CD4-positive, alpha-beta memory T cell (primary cell): ENCODE measurements at places on chromosomes 13 and 19. TPM values are rescaled to one million over a fixed set of nuclear protein-coding genes. Genes with fewer than 3 reads are reported as not detected.

DNA sequence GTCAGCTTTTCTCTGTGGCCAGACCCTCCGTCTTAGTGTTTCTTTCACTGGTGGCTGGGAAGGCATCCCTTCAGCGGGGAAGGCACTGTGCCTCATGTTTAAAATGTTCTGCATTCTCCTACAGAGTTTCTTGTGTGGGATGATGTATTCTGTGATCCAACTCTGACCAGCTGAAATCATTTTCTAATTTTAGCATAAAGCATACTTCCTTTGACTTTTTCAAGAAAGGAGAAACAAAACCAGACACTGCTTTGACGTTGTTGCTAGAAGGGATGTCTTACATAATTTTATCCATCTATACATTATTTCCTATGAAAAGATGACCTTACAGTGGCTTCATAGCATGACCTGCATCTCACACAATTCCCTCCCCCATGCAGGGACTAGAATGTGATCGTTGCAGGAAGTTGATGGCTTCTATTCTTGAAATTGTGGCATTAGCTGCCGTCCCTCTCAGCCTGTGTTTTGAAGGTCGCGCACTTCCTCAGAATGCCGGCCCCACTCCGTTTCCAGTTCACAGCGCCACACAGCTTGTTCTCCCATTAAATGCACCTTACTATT, 38.6 kb upstream of the TEX29 start:
- H3K4me1 ChIP-seq, result no peaks in the 10 kb centered on the region
- H3K4me3 ChIP-seq, result no peak overlapping the region
- no peak overlapping the region for H3K27ac ChIP-seq
- H3K27me3 ChIP-seq, result no peaks in the 10 kb centered on the region
- no peak for DNase-seq
- peaks cover 62% of the 10 kb centered on the region for H3K36me3 ChIP-seq

DNA sequence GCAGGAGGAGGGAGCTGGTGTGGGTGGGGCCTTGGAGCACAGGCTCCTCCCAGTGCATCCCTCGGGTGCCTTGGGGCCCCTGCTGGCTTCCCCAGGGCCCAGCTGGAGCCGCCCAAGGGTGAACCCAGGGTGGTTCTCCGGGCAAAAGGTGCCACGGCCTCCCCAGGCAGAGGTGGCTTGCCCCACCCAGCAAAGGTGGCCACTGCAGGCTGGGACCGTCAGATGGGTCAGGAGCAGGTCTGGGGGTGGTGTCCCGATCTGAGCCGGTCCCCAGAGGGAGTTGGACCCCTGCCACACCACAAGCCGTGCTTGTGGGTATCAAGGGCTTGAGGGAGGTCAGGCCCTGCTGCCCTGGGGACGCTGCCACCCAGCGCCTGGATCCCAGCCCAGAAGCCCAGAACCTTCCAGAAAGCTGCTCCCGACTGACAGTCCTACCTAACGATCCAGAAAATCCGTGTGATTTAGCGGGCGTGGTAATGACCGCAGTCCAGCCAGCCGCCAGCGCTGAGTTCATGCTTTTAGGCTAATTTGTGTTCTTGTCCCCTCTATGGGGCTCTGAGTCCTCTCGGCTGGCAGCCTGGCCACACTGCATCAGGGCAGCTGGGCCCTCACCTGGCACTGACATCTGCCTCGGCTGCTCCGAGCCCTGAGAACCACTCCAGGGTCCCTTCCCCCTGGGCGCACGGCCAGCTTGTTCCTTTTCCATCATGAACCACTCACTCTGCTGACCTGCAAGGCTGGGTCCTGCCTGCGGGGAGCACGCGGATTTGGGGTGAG, 5.0 kb upstream of the GRIN3B start:
- peaks cover 18% of the 10 kb centered on the region for H3K27me3 ChIP-seq
- H3K27ac ChIP-seq, result no peak overlapping the region
- DNase-seq, result no peak
- peaks cover 8% of the 10 kb centered on the region for H3K36me3 ChIP-seq
- H3K4me3 ChIP-seq, result no peak overlapping the region
- peaks cover 17% of the 10 kb centered on the region for H3K4me1 ChIP-seq

Gene SLC15A1
- total RNA-seq, result not detected

Gene LMTK3
- 20.6 TPM for total RNA-seq

GRCh38 chr13:49113526-49114286, 106.4 kb upstream of the MLNR start:
- H3K4me3 ChIP-seq, result no peak overlapping the region
- peaks cover 40% of the 10 kb centered on the region for H3K4me1 ChIP-seq
- peaks cover 26% of the 10 kb centered on the region for H3K36me3 ChIP-seq
- no peak for DNase-seq
- H3K27me3 ChIP-seq, result no peaks in the 10 kb centered on the region

Gene MCF2L
- 18.9 TPM for total RNA-seq

Gene ODAD3
- not detected for total RNA-seq

- no peak overlapping the region for H3K27ac ChIP-seq
- peaks cover 27% of the 10 kb centered on the region for H3K4me1 ChIP-seq
- H3K36me3 ChIP-seq, result no peaks in the 10 kb centered on the region
- DNase-seq, result no peak
- H3K4me3 ChIP-seq, result no peak overlapping the region
These were observed 12.4 kb upstream of the CBLC start for GRCh38 chr19:44765033-44765948.

- H3K4me3 ChIP-seq, result no peak overlapping the region
- peaks cover 6% of the 10 kb centered on the region for H3K36me3 ChIP-seq
- DNase-seq, result no peak
- no peaks in the 10 kb centered on the region for H3K4me1 ChIP-seq
These were observed 29.4 kb downstream of the MARK4 start for GRCh38 chr19:45280471-45280961.

Gene TEX101
- total RNA-seq, result not detected

GRCh38 chr19:49624967-49625910, 14.7 kb downstream of the RRAS start:
- no peak overlapping the region for H3K4me3 ChIP-seq
- no peaks in the 10 kb centered on the region for H3K4me1 ChIP-seq
- H3K27ac ChIP-seq, result no peak overlapping the region
- no peak for DNase-seq

DNA sequence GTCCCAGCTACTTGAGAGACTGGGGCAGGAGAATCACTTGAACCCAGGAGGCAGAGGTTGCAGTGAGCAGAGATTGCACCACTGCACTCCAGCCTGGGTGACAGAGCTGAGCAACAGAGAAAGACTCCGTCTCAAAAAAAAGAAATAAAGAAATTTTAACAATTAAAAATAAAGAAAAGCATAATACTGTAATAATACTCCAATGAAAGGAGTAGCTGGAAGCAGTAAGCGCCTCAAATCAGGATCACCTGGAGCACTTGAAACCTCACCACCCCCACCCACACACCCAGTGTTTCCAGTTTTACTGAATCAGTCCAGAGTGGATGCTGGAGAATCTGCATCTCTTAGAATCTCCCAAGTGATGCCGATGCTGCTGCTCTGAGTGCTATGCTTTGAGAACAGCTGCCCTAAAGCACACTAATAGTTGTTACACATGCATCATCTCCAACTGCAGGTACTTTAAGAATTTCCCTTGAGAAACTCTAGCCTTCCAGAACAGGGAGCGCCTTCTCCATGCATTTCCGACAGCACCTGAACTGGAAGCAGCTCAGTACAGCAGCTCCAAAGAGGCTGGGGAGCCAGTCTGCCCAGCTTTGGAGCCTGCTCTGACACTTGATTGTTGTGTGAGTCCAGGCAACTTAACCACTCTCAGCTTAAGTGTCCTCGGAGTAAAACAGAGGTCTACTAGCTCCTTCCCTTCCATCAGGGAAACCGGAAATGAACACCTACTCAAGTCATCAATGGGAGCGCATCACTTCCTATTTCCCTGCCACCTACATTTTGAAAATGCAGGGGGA, 2.9 kb downstream of the ABCC4 start:
- peaks cover 14% of the 10 kb centered on the region for H3K4me1 ChIP-seq
- DNase-seq, result no peak
- no peaks in the 10 kb centered on the region for H3K27me3 ChIP-seq
- H3K4me3 ChIP-seq, result no peak overlapping the region

Gene LAIR1
- 59.8 TPM for total RNA-seq

DNA sequence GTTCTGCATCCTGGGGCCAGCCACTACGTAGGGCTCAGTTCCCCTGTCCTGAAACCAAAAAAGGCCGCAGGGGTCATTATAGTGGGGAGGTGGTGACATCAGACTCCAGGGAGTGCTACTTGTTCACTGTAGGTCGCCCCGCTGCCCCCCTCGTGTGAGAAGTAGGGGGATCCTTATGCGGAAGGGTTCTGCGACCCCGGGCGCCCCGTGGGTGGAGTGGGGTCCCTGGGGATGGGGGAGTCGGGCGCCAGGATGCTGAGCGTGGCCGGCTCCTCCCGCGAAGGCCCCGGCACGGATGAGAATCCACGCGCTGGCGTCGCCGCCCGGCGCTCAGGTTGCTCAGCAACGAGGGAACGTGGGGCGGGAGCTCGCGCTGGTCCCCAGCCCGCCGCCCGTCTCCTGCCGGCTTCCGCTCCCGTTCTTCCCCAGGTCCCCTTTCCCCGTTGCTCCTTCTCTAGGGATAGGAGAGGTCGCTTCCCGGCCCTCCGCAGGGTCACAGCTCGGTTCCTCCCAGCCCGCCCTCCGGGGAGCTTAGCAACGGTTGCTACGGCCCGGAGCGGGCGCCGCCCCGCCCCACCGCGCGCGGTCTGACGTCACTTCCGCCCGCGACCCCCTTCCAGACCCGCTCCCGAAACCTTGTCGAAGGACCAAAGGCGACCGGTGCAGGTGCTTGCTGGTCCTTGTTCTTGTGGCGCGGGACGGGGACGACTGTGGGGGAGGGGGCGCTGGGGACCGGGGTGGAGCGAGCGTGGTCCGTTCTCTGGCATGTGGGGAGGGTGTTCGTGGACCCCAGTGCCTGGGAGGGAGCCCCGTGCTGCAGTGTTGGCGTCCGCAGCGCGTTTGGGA, at the start of gene NAT14:
TSS of gene NAT14 (plus strand) at position 596 of the 846 bp plus-strand sequence. CDS start 521 bp downstream, outside the sequence.
- peak within 1 kb of the TSS; percentile 59 for H3K27ac ChIP-seq
- H3K4me1 ChIP-seq, result peaks cover 13% of the 10 kb centered on the region
- peak; percentile 72 for DNase-seq
- no peaks in the 10 kb centered on the region for H3K36me3 ChIP-seq
- no peaks in the 10 kb centered on the region for H3K27me3 ChIP-seq
- H3K4me3 ChIP-seq, result no peak within 1 kb of the TSS

Gene C13orf42
- total RNA-seq, result not detected

DNA sequence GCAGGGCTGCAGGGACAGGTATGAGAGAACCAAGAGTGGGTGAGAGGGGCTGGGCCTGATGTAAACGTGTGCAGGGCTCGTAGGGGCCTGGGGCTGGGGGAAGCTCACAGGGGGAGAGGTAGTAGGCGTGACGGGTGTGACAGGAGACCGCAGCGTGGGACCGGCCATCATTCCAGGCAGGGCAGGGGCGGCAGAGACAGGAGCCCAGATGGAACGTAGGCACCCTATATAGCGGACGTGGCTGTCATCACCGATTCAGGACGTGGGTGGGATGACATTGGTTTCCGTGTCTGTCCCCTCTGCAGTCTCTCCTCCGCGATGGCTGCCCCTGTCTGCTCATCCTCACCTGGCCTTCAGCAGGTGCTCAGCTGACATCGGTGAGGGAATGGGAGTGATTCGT, 48.4 kb downstream of the IER2 start:
- H3K4me3 ChIP-seq, result no peak overlapping the region
- H3K4me1 ChIP-seq, result peaks cover 25% of the 10 kb centered on the region
- no peaks in the 10 kb centered on the region for H3K36me3 ChIP-seq
- no peak for DNase-seq
- no peak overlapping the region for H3K27ac ChIP-seq
- H3K27me3 ChIP-seq, result no peaks in the 10 kb centered on the region

Gene FAM83E
- total RNA-seq, result 5.3 TPM

- H3K4me1 ChIP-seq, result peaks cover 7% of the 10 kb centered on the region
- H3K27ac ChIP-seq, result no peak overlapping the region
- H3K4me3 ChIP-seq, result no peak overlapping the region
- DNase-seq, result no peak
These were observed 10.5 kb upstream of the ATP11A start for GRCh38 chr13:112679381-112679780.

GRCh38 chr13:21427741-21428140, 31.4 kb downstream of the ZDHHC20 start:
- no peaks in the 10 kb centered on the region for H3K27me3 ChIP-seq
- H3K27ac ChIP-seq, result no peak overlapping the region
- DNase-seq, result no peak
- H3K36me3 ChIP-seq, result no peaks in the 10 kb centered on the region

GRCh38 chr13:66585669-66586203, 644.4 kb downstream of the PCDH9 start:
- H3K27me3 ChIP-seq, result no peaks in the 10 kb centered on the region
- DNase-seq, result no peak
- H3K4me1 ChIP-seq, result no peaks in the 10 kb centered on the region
- no peak overlapping the region for H3K4me3 ChIP-seq
- no peak overlapping the region for H3K27ac ChIP-seq
- no peaks in the 10 kb centered on the region for H3K36me3 ChIP-seq

Gene LILRB5
- total RNA-seq, result 0.52 TPM

GRCh38 chr13:50425772-50426171, 410.5 kb downstream of the KCNRG start:
- no peaks in the 10 kb centered on the region for H3K27me3 ChIP-seq
- H3K36me3 ChIP-seq, result no peaks in the 10 kb centered on the region
- H3K27ac ChIP-seq, result no peak overlapping the region
- H3K4me1 ChIP-seq, result peaks cover 18% of the 10 kb centered on the region
- no peak overlapping the region for H3K4me3 ChIP-seq

Gene NAA16
- total RNA-seq, result 62.5 TPM

GRCh38 chr13:67343777-67344176, 113.6 kb upstream of the PCDH9 start:
- no peak overlapping the region for H3K27ac ChIP-seq
- no peaks in the 10 kb centered on the region for H3K36me3 ChIP-seq
- DNase-seq, result no peak
- H3K4me3 ChIP-seq, result no peak overlapping the region
- no peaks in the 10 kb centered on the region for H3K4me1 ChIP-seq

- H3K4me3 ChIP-seq, result no peak overlapping the region
- no peaks in the 10 kb centered on the region for H3K36me3 ChIP-seq
- no peaks in the 10 kb centered on the region for H3K4me1 ChIP-seq
- no peak overlapping the region for H3K27ac ChIP-seq
- DNase-seq, result no peak
- H3K27me3 ChIP-seq, result no peaks in the 10 kb centered on the region
These were observed 81.1 kb downstream of the CHST8 start for GRCh38 chr19:33702606-33703437.

- no peak overlapping the region for H3K4me3 ChIP-seq
- H3K27ac ChIP-seq, result no peak overlapping the region
- no peaks in the 10 kb centered on the region for H3K36me3 ChIP-seq
- H3K27me3 ChIP-seq, result no peaks in the 10 kb centered on the region
- H3K4me1 ChIP-seq, result no peaks in the 10 kb centered on the region
These were observed 55.8 kb upstream of the KCTD15 start for GRCh38 chr19:33740811-33741396.

DNA sequence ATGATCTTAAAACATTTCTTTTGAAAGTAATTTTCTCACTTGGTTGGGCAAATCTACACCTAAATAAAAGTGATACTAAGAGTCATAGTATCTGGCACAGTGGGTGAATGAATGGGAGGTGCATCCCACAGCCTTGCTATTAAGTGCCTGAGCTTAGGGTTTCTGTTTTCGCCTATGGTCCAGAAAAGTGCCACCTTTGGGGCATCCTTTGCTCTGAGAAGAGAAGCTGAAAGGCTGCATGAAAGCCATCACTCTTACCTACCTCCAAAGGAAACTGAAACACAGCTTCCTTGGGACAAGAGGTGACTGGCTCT, 55.6 kb upstream of the AKAP11 start:
- H3K27me3 ChIP-seq, result no peaks in the 10 kb centered on the region
- no peak overlapping the region for H3K4me3 ChIP-seq
- H3K36me3 ChIP-seq, result no peaks in the 10 kb centered on the region
- H3K27ac ChIP-seq, result no peak overlapping the region
- DNase-seq, result no peak

GRCh38 chr19:6952956-6953355, 65.6 kb downstream of the ADGRE1 start:
- no peaks in the 10 kb centered on the region for H3K36me3 ChIP-seq

Gene CABP5
- not detected for total RNA-seq
